ENCODE measurements at places on chromosomes 7 and 10.
A peak's percentile ranks its signal among the peaks of the same experiment; 100 is the strongest.

- DNase-seq = no peak
Measured at GRCh38 chr10:127535802-127536515, 13.2 kb upstream of the NPS start.

DNA sequence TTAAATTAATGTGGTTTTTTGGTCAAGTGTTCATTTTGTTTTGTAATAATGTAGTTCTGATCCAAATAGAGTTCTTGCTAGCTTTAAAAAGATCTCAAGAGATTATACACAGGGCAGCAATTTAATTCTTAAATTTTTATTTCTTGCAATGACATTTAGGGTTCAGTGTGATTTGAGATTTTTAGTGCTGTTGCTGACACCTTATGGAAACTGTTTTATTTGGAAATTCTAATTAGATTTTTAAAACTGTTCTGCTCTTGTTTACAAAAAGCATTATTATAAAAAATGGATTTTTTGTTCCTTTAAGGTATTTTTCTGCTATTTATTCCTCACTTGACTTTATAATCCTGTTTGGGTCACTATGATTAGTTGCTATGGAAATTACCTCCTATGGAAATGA, 72.1 kb downstream of the RTKN2 start:
- DNase-seq = no peak

GRCh38 chr10:119919826-119920225, 27.3 kb downstream of the SEC23IP start:
- no peak for DNase-seq

DNA sequence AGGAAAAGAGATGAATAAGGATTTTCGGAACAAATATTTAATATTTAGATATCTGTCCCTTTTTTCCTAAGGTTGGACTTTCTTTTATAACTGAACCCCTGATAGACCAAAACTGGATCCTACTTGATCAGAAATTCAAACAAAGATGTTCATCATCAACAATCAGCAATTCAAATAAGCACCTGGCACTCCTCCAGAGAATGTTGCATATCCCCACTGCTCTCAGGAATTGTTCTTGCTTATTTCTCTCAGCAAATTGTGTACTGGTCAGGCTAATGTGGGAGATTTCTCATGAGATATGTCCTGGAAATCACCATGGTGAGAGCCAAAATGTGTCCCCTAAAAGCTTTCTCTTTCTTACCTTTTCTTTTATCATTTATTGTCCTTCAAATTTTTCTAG, 40.3 kb upstream of the LHFPL3 start:
- DNase-seq = no peak

DNA sequence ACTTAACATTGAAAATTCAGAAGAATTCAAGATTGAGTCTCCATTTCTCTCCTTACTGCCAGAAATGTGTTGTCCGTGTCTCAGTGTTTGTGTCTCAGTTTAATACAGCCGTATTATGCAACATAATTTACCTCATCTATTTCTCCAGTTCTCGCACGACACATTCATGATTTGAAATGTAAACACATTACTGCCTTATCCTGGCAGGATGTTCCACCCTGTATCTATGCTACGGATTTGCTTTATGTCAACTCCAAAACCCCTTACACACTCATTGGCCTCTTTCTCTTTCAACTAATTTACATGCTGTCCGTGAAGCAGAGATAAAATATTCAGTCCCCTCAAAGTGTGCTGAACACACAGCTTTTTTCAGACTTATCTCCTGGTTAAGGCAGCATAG, 653.7 kb upstream of the SEMA3D start:
- no peak for DNase-seq

- DNase-seq = no peak
Measured at GRCh38 chr10:132509506-132510173, 27.9 kb upstream of the INPP5A start.

DNA sequence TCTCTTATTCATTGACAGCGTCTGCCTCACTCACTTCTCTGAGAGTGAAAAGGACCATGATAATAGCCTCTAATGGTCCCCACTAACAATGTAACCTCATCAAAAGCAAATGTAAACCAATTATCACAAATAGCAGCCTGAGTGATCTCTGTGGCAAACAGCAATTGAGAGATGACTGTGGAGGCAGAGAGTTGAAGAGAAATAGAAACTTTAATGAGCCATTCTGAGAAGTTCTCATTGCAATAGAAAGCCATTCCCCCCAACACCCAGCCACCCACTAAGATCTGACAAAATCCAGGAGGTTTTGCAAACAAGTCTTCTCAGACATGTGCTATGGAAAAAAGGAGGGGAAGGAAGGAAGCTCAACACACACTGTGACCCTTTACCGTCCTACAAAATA, 44.2 kb upstream of the RNF148 start:
- DNase-seq = no peak

DNA sequence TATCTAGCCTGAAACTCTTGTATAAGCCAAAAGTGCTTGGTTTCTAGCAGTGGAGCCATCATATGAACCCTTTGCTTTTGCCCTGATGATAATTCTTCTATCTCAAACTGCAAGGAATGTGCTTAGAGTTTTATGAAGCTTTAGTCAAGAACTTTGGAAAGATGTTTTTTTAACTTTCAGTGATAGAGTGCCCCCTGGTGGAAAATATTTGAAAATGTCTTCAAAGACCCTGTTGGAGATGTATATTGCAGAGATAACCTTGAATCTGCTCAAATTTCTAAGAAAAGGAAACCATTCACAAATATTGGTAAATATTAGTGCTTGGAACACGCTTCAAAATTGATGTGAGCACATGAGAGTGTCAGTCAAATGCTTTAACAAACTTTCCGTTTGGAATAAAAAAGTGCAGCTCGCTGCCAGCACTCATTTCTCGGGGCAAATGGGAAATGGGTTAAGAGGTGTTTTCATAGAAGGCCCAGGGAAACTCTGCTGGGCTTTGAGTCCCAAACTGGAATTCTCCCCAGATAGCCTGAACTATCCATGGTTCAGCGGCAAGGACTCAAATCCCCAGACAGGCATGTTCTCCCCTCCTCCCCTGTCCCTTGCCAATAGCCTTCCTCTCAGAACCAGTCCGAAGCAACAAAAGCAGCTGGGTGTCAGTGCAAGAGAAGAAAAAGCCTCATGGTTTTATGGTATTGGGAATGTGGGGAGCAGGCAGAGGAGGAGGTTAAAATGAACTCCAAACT, 129.3 kb downstream of the MYOF start:
- DNase-seq = peak; percentile 35

DNA sequence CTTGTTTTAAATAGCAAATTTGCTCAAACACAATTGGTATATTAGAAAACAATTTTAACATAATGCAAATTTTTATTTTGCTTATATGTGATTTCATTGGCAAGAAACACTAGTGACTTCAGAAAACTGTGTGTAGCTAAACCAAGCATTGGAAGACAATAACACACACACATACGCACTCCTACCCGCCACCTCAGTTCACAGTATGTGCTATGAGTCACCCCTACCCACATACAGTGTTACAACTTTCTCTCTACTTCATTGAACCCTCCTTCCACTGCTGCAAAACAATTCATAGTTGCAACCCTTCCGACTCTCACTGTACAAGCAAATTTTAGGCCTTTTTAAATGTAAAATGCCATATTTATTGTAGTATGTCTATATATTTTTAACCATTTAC, 119.9 kb upstream of the THSD7A start:
- DNase-seq = no peak

DNA sequence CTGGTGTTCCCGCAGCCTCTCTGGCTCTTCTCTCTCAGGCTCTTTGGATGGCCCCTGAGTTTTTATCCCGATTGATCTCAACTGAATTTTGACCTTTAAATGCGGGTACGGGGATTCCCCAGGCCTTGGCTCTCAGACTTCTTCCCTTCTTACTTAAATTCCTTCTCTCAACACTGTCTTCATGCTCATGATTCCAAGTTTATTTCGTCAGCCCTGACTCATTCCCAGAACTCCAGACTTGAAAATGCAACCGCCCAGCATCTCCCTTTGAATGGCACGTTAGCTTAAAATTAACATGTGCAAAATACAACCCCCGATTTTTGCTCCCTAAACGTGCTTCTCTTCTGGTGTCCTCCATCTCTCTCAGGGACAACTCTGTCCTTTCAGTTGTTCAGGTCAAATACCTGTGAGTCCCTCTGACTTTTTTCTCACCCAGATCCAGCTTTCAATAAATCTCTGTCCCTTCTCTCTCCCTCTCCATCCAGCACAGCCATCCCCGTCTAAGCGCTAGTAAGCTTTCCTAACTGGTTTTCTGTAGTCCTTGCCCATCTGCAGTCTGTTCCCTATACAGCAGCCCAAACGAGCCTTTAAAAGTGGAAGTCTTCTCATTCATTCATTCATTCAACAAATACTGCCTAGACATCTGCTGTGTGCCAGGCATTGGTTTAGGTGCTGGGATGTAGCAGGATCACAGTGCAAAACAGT, 7.1 kb downstream of the HECW1 start:
- DNase-seq = no peak

DNA sequence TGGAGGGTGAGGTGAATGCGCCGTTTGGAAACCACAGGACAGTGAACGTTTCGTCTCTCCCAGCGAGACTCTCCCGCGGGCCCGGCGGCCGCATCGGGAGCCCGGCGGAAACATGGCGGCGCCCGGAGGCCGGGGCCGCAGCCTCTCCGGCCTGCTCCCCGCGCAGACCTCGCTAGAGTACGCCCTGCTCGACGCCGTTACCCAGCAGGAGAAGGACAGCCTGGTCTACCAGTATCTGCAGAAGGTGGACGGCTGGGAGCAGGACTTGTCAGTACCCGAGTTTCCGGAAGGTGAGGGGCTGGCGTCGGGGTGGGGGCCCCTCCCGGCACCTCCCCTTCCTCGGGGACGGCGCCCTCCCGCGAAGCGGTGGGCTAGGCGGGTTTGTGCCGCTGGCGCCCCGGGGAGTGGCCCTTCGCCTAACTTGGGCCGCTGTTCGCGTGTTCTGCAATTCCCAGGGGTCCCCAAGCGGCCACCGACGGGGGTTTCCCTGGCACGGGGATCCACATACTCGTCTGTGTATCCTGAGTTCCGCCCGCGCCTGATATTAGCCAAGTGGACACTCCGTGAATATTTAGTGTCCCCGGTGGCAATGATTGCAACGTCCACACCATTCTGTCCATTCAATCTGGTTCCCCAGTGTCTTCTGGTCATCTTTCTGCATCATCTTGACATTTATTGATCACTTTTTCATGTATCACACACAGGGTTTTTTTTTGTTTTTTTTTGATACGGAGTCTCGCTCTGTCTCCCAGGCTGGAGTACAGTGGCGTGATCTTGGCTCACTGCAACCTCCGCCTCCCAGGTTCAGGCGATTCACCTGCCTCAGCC, 514 bp downstream of the NHLRC2 start:
- peak; percentile 47 for DNase-seq

DNA sequence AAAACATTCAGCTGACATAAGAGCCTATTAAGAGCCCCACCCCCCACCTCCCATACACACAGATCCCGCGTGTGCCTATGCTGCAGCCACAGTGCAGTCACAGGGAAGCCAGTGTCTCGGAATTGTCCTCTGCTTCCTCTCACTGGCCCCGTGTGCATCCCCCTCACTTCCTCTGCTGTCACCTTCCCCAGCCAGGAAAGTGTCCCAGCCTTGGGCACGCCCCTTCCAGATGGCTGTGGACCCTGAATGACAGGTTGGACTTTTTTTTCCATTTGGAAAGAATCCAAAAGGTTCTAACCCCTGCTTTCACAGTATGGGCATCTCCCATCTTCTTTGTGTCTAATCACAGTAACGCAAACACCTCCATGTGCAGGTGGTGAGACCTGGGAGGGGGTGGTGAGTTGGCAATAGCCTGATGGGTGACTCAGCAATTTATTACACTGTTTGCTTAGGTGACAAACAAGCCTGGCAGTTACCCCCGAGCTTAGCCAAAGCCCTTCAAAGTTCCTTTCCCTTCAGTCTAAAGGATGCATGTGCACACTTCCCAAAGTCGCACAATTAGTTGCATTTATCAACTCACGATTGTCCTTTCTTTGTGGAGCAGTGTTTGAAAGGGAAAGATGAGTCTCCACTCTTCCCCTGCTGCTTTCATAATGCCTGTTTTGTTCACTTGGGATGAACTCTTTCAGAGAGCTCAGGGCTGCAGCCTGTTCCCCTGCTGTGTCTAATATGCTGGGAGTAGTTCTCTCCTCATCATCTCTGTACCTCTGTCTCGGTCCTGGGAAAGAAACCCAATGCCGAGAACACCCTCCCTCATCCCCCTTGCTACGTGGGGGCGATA, 67.5 kb upstream of the EFCAB10 start:
- peak; percentile 97 for DNase-seq

DNA sequence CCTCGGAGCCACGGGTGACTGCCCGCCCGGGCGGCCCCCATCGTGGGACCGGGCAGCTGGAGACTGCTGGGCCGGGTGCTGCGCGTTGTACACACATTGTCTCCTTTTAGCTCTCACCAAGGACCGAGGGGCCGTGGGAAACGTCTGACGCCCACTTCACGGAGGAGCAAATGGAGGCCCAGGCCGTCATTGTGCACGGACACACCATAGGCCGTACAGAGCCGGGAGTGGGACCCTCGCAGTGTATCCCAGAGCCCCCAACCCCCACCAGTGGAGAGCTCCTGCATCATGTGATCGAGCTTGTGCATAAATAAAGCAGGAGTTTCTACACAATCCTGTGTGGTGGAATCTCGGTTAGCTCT, 722 bp downstream of the DENND10 start:
- DNase-seq = no peak

DNA sequence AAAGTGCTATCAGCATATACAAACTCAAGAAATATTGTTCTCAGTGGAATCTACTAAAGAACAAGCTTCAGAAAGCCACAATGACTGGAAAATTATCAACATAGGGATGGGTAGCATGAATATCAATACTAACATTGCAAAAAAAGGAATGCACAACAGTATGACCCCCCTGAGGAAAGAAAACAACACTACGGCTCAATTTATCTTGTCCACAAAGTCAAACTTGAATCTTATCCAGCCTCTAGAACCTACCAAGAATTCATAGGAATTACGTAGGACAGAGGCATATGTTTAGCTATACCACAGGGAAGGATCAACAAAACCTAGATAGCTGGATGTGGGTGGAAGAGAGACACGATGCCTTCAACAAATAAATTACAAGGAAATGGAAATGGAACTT, 54.6 kb downstream of the AGMO start:
- DNase-seq = no peak

- no peak for DNase-seq
Measured at GRCh38 chr7:20561466-20561865, 54.0 kb upstream of the ABCB5 start.

- no peak for DNase-seq
Measured at GRCh38 chr10:45151467-45152214, 150.9 kb downstream of the ZNF22 start.

DNA sequence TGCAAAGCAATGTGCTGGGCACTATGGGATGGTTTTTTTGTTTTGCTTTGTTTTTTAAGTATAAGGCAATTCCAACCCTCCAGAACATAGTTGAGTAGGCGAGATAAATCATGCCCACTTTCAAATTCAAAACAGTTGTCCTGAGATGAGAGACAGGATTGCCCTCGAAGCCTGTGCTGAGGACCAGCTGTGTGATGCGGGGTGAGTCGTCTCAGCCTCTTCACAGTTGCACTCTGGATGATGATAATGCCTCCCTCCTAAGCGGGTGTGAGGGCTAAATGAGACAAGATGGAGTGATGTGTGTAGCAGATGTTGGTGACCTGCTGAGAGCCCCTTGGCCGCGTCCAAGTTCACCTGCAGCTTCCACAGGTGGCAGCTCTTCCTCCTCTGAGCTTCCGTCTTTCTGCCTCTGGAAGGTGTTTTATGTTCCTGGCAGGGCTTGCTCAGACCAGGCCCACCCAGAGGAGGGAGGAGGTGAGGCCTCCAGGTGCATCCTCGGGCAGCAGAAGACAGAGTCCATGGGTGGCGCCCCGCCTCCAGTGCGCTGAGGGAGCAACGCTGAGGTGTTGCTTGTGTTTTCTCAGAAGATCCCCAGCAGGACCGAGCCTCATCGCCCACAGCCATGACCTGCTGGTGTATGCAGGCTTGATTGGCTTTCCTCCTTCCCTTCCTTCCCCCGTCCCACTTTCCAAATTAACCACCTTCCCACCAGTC, 30.6 kb downstream of the ECHDC3 start:
- no peak for DNase-seq
